ENCODE measurements at places on chromosomes 2 and 18.

- DNase-seq, result peak; percentile 41
Measured at GRCh38 chr2:25567406-25567805, 106.0 kb downstream of the DTNB start.

- DNase-seq, result no peak
Measured at GRCh38 chr18:24809173-24809950, 348.9 kb downstream of the HRH4 start.

GRCh38 chr18:71939483-71939882, 604.7 kb downstream of the CBLN2 start:
- DNase-seq, result no peak

- no peak for DNase-seq
Measured at GRCh38 chr2:152031747-152032306, 67.0 kb downstream of the CACNB4 start.

GRCh38 chr18:3447068-3447894, 2.7 kb upstream of the TGIF1 start:
- no peak for DNase-seq

GRCh38 chr2:177852389-177852788, 220.2 kb downstream of the PDE11A start:
- no peak for DNase-seq

GRCh38 chr2:215693193-215693998, 257.5 kb upstream of the FN1 start:
- DNase-seq, result peak; percentile 70

GRCh38 chr2:67834482-67834881, 228.3 kb downstream of the C1D start:
- DNase-seq, result no peak

DNA sequence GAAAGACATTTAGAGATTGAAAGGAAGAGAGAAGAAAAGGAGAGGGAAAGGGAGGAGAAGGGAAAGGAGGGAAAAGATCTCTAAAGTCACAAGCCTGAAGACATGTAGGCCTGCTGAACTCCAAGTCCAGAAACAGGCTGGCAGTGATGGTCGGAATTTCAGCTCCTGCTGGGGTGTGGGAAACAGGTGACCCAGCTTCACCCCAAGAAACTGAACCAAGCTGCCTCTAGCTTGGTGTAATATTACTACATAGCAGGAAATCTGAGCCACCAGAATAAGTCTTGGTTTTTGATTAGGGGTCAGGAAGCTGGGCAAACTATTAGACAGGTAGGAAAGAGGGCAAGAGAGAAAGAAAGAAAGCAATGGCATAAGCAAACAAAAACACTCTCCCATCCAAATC, 185.8 kb downstream of the PDE11A start:
- DNase-seq, result no peak

GRCh38 chr2:170236680-170237047, 58.7 kb downstream of the MYO3B start:
- no peak for DNase-seq

- DNase-seq, result peak; percentile 17
Measured at GRCh38 chr2:210199186-210199765, 26.0 kb downstream of the ACADL start.

DNA sequence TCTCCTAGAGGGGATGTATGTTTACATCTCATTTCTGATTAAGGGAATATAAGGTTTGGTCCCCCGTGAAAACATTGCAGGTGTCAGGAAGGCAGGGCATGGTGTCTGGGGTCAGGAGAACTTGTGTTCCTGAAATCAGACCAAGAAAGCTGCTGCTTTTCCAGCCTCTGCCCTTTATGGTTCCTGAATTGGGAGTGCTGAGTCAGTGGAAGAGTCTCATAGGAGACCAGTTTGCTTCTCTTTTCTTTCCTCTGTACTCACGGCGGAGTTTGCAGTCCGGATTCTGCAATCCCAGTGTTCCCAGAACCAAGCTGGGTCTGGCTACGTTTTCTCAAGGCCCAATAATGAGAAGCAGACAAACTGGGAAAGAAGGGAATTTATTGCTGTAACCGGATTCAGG, 5.1 kb upstream of the MARCO start:
- no peak for DNase-seq

GRCh38 chr2:62334440-62335058, 138.6 kb downstream of the B3GNT2 start:
- DNase-seq, result no peak

GRCh38 chr2:65537651-65538385, 105.4 kb upstream of the SPRED2 start:
- DNase-seq, result peak; percentile 60

GRCh38 chr2:238465487-238466242, 38.9 kb downstream of the ASB1 start:
- DNase-seq, result no peak

GRCh38 chr2:73903313-73903712, 10.5 kb downstream of the ACTG2 start:
- DNase-seq, result no peak

Measured in stromal cell of bone marrow (primary cell).